ENCODE measurements at places on chromosomes 16 and 17.

DNA sequence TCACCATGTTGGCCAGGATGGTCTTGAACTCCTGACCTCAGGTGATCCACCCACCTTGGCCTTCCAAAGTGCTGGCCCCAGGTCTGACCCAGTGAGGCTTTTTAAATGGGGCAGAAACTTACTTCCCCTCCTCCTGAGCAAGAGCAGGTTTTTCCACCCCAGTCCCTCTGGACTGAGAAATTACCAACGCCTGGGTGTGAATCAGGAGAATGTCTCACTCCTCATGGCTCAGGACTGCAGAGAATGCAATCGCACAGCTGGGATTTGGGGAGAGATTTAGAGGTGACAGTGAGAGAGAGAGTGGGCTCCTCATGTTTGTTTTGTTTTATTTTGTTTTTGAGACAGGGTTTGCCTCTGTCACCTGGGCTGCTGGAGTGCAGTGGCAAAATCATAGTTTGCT is 203.6 kb downstream of the RAB11FIP4 start:
- H3K4me3 ChIP-seq: no peak overlapping the region
- no peaks in the 10 kb centered on the region for H3K27me3 ChIP-seq
- H3K36me3 ChIP-seq: no peaks in the 10 kb centered on the region

GRCh38 chr17:48478224-48479013 is 48.4 kb upstream of the SKAP1 start:
- H3K27me3 ChIP-seq: peaks cover 4% of the 10 kb centered on the region
- DNase-seq: peak; percentile 80
- peak overlapping the region; percentile 3 for H3K4me3 ChIP-seq
- no peaks in the 10 kb centered on the region for H3K36me3 ChIP-seq

DNA sequence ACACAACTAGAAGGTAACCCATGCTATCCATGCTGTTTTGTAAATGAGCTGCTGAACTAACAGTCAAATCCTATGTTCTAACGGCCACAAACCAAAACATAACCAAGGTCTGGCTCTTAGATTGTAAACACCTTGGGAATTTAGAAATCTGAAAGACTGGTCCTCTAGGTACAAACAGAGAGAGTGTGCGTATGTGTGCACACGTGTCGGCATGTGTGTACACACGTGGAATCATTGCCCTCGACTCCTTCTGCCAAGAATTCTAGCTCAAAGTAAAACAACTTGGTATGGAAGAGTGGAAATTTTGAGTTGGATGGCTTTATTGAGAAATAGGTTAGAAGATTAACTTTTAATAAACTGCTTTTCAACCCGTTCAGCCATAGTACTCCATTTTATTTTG is 18.1 kb upstream of the GHDC start:
- H3K36me3 ChIP-seq: peaks cover 62% of the 10 kb centered on the region
- no peaks in the 10 kb centered on the region for H3K4me1 ChIP-seq
- no peak overlapping the region for H3K4me3 ChIP-seq
- no peak overlapping the region for H3K27ac ChIP-seq
- H3K27me3 ChIP-seq: no peaks in the 10 kb centered on the region

DNA sequence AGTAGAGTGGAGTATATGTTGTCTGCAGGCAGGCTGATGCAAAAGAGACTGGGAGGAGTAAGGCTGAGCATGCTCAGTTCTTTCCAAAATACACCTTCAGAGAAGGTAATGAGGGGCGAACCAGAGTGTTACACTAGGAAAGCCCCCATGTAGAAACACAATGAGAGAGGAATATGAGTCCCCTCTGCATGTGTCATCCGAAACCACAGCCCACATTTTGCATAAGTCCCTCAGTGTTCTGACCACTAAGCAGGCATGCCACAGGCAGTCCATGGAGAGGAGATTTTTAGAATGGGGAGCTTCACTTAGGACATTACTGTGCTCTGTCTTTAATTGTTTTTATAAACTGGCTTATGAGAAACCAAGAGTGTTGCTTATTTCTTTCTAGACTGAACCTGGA is 32.0 kb downstream of the SLC6A2 start:
- no peak for DNase-seq
- no peaks in the 10 kb centered on the region for H3K36me3 ChIP-seq
- H3K27ac ChIP-seq: no peak overlapping the region

DNA sequence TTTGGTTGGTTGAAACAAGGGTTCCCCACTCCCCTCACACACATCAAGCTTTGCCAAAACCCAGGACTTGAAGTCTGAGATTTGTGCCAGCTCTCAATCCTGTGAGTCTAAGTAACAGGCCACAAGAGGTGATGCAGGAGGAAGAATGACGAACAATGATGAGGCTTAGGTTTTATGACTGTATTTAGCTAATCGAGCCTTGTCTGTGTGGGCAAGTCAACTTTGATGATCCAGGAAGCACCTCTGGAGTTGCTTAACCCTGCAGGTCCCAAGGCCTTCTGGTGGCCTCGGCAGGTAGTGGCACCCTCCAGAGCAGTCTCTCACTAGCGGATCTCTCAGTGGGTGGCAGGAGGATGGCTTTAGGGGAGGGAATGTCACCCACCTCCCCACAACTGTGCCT is 28.7 kb downstream of the CDK5RAP3 start:
- no peak overlapping the region for H3K4me3 ChIP-seq
- no peak overlapping the region for H3K27ac ChIP-seq
- no peak for DNase-seq
- peaks cover 13% of the 10 kb centered on the region for H3K4me1 ChIP-seq
- peaks cover 7% of the 10 kb centered on the region for H3K27me3 ChIP-seq

- peaks cover 23% of the 10 kb centered on the region for H3K4me1 ChIP-seq
- H3K36me3 ChIP-seq: peaks cover 2% of the 10 kb centered on the region
- peak; percentile 57 for DNase-seq
Observed at GRCh38 chr16:12677502-12677901, 126.2 kb downstream of the CPPED1 start.

- no peaks in the 10 kb centered on the region for H3K36me3 ChIP-seq
- no peak overlapping the region for H3K4me3 ChIP-seq
- H3K27me3 ChIP-seq: peaks cover 9% of the 10 kb centered on the region
- DNase-seq: no peak
- peaks cover 3% of the 10 kb centered on the region for H3K4me1 ChIP-seq
Observed at GRCh38 chr16:75475420-75475847, 10.9 kb upstream of the TMEM170A start.

GRCh38 chr17:45410144-45411091 is 22.3 kb downstream of the ARHGAP27 start:
- peak overlapping the region; percentile 99 for H3K4me3 ChIP-seq
- H3K27me3 ChIP-seq: no peaks in the 10 kb centered on the region
- H3K27ac ChIP-seq: peak overlapping the region; percentile 97
- peaks cover 46% of the 10 kb centered on the region for H3K4me1 ChIP-seq
- H3K36me3 ChIP-seq: peaks cover 17% of the 10 kb centered on the region

- DNase-seq: no peak
- peaks cover 7% of the 10 kb centered on the region for H3K27me3 ChIP-seq
- no peak overlapping the region for H3K27ac ChIP-seq
- H3K4me3 ChIP-seq: no peak overlapping the region
- H3K4me1 ChIP-seq: no peaks in the 10 kb centered on the region
Observed at GRCh38 chr17:364766-365165, 12.2 kb upstream of the RPH3AL start.

DNA sequence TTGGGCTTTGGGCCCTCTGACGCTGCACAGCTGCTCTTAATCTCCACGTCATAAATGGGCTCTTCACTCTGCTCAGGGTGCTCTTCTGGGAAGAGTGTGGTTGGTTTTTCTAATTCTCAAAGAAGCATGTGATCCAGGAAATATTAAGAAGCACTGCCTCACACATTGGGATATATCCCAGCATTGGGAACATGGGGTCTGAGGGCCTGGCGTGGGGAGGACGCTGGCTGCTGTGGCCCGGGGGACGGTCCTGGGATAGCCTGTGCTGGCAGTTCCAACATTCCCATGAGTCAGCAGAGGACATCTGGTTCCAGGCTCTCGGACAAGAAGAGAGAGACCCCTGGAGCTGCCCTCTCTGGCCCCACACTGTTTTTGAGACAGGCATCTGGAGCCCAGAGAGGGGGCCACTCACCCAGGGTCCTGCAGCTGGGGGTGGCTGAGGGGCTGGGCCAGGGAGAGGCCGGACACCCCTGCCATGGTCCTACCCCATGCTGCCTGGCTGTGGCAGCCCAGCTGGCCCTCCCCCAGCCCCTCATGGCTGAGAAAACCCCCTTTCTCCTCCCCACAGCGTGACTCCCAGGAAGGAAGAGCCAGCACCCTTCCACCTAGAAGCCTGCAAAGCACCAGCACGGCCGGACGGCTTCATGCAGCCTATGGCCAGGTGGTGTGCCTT is 58.8 kb downstream of the NT5M start:
- H3K27me3 ChIP-seq: peaks cover 29% of the 10 kb centered on the region
- H3K27ac ChIP-seq: no peak overlapping the region
- H3K4me3 ChIP-seq: no peak overlapping the region
- no peaks in the 10 kb centered on the region for H3K4me1 ChIP-seq
- no peaks in the 10 kb centered on the region for H3K36me3 ChIP-seq

DNA sequence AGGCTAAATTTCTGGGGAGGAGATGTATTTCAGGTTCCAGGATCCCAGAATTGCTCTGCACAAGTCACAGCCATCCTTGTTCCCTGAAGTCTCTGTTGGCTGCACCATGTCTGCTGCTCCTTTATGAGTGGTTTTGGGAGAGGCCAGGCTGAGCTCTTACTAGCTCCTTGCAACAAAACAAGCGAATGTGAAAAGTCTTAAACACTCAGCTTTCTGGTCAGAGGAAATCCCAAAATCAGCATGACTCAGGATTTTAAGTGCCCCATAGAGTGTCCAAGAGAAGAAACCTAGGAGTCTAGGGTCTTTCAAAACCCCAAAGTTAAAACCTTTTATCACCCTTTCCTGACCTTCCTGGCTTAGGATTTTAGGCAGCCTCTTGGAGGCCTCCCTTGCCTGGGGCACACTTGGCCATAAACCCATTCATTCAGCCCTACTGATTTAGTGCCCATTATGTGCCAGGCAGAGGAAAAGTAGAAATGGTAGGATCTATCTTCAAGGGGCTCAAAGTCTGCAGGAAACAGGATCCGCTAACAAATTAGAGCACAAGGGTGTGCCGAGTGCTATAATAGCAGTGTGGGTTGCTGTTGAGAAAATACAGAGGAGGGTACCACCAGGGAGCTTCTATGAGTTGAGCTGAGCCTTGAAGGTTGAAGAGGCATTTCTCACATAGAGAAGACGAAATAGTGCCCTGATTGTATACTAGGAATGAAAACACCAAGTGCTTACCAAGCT is 36.9 kb downstream of the SOST start:
- H3K27me3 ChIP-seq: peaks cover 12% of the 10 kb centered on the region
- no peaks in the 10 kb centered on the region for H3K36me3 ChIP-seq
- peaks cover 16% of the 10 kb centered on the region for H3K4me1 ChIP-seq
- peak overlapping the region; percentile 94 for H3K4me3 ChIP-seq

GRCh38 chr17:12909046-12909445 is 108.8 kb downstream of the ELAC2 start:
- no peak overlapping the region for H3K27ac ChIP-seq
- no peaks in the 10 kb centered on the region for H3K27me3 ChIP-seq
- no peaks in the 10 kb centered on the region for H3K36me3 ChIP-seq
- no peaks in the 10 kb centered on the region for H3K4me1 ChIP-seq
- DNase-seq: no peak

DNA sequence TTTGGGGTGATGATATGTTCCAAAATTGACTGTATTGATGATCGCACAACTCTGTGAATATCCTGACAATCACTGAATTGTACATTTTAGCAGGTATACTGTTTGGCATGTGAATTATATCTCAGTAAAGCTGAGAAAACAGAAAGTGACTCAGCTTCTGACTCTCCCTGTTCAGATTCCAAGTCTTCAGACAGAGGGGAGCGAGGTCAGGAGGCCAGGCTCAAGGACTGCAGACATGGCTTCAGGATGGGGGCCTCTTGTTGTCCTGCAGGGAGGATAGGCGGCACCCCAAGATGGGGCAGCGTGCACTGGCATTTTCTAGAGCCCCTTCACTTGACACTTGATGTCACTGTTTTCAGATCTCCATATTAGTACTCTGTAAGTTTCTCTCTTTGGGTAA is 45.6 kb downstream of the KNOP1 start:
- H3K4me1 ChIP-seq: no peaks in the 10 kb centered on the region
- H3K27me3 ChIP-seq: no peaks in the 10 kb centered on the region
- H3K36me3 ChIP-seq: peaks cover 12% of the 10 kb centered on the region
- H3K27ac ChIP-seq: no peak overlapping the region

GRCh38 chr16:11915114-11915643 is 577 bp downstream of the GSPT1 start:
- peak; percentile 84 for DNase-seq
- H3K36me3 ChIP-seq: peaks cover 29% of the 10 kb centered on the region
- H3K27ac ChIP-seq: peak overlapping the region; percentile 94
- H3K4me3 ChIP-seq: peak overlapping the region; percentile 95
- H3K27me3 ChIP-seq: peaks cover 11% of the 10 kb centered on the region
- H3K4me1 ChIP-seq: peaks cover 40% of the 10 kb centered on the region

GRCh38 chr16:84138824-84139627 is 6.0 kb downstream of the HSDL1 start:
- H3K4me3 ChIP-seq: peak overlapping the region; percentile 48
- H3K27ac ChIP-seq: peak overlapping the region; percentile 82
- peak; percentile 74 for DNase-seq
- H3K27me3 ChIP-seq: peaks cover 6% of the 10 kb centered on the region
- H3K36me3 ChIP-seq: peaks cover 3% of the 10 kb centered on the region

DNA sequence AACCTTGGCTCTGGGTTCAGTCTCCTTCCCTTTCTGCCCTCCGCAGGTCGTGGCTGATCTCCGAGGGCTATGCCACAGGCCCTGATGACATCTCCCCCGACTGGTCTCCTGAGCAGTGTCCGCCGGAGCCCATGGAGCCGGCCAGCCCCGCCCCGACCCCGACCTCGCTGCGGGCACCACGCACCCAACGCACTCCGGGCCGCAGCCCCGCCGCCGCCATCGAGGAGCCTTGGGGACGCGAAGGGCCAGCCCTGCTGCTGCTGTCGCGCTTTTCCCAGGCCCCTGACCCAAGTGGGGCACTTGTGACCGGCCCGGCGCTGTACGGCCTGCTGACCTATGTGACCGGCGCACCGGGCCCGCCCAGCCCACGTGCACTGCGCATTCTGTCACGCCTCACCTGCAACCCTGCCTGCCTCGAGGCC is 5.1 kb downstream of the ARMC5 start:
- H3K4me1 ChIP-seq: peaks cover 24% of the 10 kb centered on the region
- H3K27me3 ChIP-seq: no peaks in the 10 kb centered on the region
- no peak for DNase-seq
- H3K27ac ChIP-seq: no peak overlapping the region
- H3K36me3 ChIP-seq: peaks cover 21% of the 10 kb centered on the region

DNA sequence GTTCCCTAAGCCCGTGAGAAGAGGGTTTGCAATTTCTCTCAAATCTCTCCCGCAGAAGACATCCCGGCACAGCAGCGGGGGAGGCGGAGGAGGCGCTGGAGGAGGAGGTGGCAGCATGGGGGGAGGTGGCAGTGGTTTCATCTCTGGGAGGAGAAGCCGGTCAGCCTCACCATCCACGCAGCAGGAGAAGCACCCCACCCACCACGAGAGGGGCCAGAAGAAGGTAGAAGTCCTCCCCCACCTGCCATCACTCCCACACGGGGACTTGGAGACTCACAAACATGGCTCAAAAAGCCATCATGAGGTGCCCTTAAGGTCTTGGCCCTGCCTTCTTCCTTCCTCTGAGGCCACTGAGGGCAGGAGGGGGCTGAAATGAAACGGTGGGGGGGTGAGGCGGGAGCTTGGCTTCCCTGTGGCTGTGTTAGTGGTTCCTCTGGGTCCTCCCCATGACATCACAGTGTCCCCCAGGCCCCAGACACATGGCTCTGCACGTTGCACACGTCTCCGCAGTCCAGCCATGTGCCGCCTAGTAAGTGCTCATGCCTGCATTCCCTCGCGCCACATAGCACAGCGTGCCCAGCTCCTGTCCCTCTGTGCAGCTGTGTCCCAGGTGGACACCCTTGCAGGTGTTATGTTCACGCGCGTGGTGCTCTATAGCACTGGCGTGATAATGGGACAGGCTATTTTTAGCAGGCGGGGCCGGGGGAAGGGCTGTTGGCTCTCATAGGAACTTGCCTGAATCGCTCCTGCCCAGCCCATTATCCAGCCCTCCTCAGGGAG is 6.9 kb downstream of the MLLT6 start:
- DNase-seq: no peak
- H3K4me1 ChIP-seq: peaks cover 65% of the 10 kb centered on the region
- H3K27me3 ChIP-seq: no peaks in the 10 kb centered on the region
- H3K27ac ChIP-seq: peak overlapping the region; percentile 20
- H3K4me3 ChIP-seq: no peak overlapping the region

Measured in activated CD4-positive, alpha-beta T cell treated with anti-CD3 and anti-CD28 coated beads, Interleukin-2, amount 10 ng/mL, durations not matched to agents 24 days and 14 days (primary cell).